ENCODE measurements at places on chromosomes 1 and 21.

DNA sequence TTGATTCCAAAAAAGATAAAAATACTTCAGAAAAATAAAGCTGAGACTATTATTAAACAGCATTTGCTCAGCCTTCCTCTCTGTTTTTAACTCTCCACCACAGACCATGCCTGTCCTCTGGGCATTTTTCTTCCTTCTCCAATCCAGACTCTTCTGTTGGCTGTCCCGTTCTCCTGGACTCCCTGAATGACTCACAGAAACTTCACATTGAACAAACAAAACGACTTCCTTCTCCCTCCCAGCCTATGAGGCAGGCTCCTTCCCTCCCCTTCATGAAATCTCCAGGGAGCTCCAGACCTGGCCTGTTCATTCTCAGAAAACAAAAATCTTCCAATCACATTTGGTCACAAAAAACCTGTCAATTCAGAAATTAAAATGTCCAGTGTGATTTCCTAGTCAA lies 421.3 kb downstream of the NPHP4 start:
- DNase-seq = no peak

DNA sequence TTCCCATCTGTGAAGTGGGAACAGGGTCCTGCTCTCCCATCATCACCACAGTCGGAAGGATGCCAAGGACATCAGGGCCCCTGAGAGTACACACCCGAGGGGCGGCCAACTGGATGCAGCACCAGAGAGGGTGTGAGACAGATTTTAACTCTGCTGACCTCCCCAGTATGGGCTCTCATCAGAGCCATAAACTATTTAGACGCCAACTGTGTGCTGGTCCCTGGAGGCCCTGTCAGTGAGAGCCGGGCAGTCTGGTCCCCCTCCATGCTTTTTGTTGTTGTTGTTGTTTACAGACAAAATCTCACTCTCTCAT lies 1.7 kb downstream of the FGR start:
- no peak for DNase-seq

DNA sequence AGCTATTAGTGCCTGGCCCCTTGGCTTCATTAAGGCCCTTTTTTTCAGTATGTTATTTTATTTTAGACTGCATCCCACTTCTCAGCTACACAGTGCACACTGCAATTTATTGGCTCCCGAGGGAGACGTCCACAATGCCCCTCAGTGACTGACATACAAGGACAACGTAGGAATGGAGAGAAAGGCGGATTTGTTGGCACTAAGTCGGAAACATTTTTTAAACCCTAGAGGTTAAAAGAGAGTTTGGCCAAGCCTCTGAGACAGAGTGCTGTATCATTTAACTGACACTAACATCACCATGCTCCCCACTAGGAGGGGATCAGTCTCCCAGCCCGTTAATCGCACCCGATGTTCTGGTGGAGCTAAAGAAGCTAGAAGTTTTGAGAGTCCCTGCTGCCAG lies 45.7 kb upstream of the FOXD3 start:
- DNase-seq = no peak

DNA sequence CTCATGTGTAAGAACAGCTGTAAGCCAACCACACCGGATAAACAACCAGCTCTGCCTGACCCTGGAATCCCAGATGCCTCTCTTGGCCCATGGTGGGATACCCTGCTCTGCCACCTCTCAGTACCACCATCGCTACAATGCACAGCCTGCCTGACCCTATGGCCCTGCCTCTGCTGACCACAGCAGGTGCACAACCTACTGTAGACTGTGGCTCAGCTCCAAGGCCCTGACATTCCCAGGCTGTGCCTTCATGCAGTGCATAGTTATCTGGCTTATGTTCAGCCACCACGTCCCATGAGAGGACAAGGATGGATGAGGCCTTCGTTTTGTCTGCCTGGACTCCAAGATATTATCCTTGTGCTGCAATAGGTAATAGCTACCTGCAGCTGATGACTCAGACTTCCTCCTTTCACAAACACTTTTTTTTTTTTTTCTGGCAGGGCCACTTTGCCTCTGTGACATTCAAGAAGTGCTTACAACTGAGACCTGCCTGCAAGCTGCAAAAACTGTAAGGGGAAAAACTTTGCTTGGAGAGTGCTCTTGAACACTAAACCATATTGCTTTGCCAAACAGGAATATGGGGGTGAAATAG lies 177.7 kb downstream of the URB2 start:
- DNase-seq = no peak

GRCh38 chr1:180606155-180606554 lies 25.7 kb upstream of the XPR1 start:
- DNase-seq = no peak

Data from memory B cell (primary cell).